ENCODE measurements at places on chromosomes 2 and 18.

GRCh38 chr2:40405465-40405864 lies 46.4 kb downstream of the SLC8A1 start:
- DNase-seq = no peak

- DNase-seq = no peak
Measured at GRCh38 chr2:85429213-85429923, 10.9 kb downstream of the SH2D6 start.

DNA sequence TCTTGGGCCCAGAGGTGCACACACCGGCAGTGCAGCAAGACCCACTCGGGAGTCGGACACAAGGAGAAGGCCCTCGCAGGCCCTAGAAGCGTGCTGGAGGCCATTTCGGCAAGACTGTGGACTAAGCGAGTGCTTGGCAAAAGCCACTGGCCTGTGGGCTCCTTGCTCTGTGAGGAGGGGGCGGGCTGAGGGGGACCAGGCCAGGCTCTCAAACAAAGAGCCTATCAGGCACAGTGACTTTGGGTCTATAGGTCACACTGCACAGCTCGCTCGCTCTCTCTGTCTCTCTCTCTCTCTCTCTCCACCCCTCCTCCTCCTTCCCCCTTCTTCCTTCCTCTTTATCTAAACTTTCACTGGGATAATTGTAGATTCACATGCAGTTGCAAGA lies 23.6 kb upstream of the ZCCHC2 start:
- DNase-seq = no peak

DNA sequence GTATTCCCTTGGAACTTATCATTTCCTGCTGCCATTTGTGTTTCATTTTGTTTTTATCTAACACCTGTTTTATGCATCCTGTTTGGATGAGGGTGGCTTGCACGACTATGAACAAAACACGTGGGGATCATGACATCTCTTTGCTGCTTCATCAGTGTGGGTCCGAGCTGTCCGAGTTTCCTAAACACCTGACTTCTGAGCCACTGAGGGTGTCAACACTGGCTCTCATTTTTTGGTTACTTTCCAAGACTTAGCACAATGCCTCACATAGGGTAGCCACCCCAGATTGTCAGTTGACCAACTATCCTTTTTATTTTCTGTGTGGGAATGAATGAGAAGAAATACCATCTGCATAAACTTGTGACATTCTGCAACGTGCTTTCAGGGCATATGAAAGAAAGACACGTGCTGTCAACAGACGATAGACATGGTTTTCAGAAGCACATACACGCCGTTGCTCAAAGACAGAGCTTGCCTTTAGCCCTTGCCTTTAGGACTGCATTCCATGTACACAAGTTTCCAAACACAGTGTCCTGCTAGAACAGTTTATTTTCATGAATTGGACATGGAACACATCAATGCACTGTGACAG lies 166.7 kb downstream of the MYT1L start:
- DNase-seq = no peak

- DNase-seq = no peak
Measured at GRCh38 chr2:177239932-177240630, 24.4 kb downstream of the NFE2L2 start.

DNA sequence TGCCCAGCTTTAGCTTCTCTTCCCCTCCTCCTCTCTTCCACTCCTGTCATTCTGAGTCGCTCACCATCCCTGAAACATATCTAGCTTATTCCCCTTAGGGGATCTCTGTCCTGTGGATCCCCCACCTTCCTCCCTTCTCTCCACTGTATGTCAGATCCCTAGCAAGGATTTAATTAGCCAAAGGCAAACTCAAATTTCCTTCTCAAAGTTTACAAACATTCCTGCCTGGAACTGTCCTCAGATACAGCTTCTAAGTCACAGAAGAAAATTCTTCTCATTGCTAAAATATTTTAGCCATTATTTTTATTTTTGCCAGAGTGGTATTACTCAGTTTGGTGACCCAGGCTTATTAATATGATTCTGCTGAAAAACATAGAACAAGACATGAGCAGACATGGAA lies 315.3 kb downstream of the CYP26B1 start:
- no peak for DNase-seq

GRCh38 chr18:2312440-2312839 lies 258.9 kb downstream of the METTL4 start:
- no peak for DNase-seq

DNA sequence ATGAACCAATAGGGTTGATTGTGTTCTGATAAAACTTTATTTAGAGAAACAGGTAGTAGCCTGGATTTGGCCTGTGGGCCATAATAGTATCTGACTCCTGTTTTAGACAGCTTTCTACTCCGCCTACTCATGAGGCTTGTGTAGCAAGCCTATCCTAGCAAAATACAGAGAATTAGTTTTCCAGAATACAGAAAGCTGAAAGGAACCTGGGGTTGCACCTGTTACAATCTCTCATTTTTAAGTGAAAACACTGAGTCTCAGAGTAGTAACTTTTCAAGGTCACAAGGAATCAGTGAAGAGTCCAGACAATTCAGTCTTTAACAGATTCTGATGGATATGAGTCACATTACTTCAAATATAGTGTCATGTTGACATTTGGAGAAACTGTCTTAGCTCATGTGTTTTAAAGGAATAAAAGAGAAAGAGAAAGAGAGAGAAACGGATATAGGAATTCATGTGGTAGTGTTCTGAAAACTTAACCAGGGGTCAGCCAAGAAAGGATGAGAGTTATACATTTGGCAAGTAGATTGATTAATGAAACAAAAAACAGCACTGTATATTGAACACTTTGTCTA lies 17.0 kb downstream of the ARHGAP28 start:
- DNase-seq = no peak

GRCh38 chr2:42569116-42569711 lies 782 bp downstream of the MTA3 start:
- no peak for DNase-seq

DNA sequence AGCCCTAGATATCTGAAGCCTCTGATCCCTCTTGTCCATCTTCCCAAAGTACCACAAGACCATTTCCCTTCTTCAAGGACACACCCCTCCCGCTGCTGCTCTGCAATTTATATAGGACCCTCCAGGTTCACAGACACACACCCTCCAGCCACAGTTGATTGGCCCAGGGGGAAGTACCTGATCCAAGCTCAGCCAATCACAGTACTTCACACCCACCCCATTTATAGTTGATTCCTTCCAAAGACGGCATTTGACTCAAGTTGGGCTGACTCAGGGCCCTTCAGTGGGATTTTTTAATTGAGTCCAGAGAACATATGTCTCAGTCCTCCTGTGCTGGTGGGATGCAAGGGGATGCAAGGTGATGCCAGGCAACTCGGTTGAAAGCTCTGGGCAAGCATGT lies 59.2 kb downstream of the GYPC start:
- DNase-seq = no peak

DNA sequence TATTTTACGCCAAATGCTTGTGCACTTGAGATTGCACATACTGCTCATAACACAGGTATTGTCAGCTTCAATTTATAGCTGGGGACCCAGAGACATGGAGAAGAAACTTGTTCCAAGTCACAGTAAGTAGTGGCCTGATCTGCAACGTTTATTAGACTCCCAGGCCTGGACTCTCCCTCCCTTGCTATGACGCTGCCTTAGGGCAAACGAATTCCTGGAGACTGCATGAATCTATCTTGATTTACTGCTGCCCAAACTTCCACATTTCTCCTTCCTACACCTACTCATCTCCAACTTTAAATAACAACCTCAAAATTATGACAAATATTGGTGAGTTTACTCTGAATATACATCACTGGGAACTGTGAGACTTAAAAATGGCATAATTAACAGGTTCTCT lies 145.1 kb upstream of the CCDC195 start:
- no peak for DNase-seq

DNA sequence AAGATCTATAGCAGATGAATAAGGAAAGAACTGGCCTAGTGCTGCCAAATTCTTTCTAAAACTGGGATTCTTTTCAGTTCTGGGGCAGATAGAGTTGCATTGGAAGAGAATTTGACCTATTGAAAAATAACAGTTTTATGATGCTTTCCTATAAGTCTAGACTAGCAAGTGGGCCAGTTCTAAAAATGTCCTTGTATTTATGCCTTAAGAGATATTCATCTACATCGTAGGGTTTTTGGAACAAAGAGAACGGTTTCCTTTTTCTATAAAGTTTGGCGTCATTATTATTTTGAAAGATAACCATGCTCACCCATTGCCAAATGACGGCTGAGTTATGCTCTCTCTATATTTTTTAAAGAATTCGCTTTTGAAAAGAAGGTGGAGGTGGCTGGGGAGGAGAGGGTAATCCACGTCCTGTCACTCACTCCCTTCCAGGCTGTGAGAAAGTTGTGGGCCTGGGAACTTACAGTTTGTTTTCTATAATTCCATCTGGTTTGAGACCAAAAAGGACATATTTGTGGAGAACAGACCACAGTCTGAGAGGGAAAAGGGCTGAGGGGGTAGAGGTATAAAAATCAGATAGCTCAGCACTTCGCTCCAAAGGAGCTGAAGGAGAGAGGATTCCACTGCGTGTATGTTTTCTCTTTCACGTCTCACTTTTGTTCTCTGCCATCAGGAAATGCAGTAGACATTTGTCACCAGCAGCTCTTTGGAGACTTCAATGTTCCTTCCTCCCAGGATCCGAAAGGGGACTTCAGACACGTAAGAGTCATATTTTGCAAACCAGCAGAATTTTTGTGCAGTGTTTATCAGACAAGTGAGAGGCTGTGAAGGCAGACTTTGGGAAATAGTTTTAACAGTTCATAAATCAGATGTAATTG lies 281.9 kb upstream of the FN1 start:
- no peak for DNase-seq

GRCh38 chr18:49813069-49813318 lies 339 bp downstream of the ACAA2 start:
- no peak for DNase-seq

DNA sequence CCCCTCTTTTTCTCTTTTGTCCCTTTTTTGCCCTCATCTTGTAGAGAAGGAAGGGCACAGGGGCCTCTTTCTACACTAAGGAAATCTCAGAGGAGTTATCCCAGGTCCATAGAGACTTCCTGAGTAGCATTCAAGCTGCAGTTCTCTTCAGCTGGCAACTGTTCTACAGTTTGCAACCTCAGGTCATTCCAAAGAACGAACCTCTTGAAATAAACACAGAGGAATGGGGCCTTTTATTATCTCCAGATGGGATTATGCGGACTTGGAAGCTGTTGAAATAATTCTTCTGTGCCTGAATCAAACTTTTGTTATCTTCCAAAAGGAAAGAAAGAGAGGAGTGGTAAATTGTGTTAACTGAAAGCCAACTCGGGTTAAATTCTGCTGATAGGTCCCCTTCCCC lies 31.0 kb upstream of the NFE2L2 start:
- DNase-seq = no peak

DNA sequence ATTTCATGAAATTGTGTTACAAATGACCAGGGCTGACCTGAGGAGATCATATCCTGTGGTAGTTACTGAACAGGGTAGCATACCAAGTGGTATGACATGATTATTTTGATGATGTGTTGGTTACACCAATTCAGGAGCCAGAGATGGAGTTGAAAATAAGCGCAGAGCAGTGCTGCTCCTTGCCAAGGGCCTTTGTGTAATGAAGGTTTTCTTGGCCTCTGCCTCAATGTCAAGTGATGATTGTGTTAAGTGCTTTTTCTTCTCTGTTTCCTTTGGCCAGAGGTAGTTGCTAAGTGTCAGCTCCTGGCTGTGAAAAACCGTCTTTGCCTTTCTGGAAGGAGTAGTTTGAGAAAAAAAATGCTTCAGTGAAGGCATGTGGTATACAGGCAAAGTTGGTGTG lies 131.2 kb downstream of the CERS6 start:
- DNase-seq = no peak

DNA sequence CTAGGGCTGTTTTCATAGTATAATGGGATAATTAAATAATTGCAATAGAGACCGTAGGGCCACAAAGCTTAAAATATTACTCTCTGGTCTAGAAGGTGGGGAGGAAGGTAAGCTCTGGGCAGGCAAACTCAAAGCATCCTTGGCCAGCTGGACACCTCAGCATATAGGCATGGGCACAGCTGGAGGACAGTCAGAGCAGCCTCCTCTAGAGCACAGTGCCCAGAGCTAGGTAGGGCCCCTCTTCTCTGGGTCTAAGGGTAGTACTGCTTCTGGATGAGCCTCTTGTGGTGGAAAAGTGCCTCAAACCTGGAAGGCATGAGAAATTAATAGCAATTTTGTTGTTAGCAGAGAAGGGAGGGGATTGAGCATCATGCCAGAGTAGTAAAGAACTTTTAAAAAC lies 291.3 kb upstream of the FBXO11 start:
- DNase-seq = no peak

DNA sequence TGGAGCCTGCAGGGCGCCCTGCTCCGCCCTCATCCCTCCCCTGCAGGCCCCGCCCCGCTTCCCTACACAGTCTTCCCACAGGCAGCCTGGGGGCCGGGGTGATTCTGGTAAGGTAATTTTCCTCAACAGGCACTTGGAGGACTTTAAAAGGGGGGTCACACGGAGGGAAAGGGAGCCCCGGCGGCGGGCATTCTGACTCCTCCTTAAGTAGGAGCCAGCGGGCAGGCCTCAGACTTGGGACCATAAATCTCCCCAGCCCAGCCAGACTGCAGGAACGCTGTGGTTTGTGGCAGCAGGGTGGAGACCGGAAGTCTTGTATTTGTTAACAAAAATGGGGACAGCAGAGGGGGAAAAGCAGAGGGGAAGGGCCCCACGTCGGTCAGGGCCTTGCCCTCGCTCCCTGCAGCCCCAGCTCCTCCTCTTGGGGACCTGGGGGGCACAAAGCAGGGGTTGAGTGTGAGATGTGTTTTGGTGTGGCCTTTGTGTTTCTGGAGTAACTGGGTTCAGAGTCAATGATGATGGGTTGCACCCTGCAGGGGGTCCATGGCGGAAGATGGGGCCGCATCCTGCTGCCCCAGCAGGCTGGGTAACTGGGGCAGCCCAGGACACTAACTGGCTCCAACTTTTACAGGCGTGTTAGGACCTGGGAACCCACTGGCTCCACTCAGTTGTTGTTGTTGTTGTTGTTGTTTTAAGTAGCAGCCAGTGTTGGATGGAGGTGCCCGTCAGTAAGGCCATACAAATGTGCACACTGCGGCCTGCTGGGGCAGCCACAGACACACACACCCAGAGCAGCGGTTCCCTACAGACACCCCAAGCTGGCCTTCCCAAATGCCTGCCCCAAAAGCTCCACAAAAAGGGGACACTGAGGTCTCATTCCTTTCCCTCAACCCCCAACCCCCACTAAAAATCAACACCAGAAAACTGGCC lies 27.7 kb downstream of the SMAD7 start:
- DNase-seq = no peak

DNA sequence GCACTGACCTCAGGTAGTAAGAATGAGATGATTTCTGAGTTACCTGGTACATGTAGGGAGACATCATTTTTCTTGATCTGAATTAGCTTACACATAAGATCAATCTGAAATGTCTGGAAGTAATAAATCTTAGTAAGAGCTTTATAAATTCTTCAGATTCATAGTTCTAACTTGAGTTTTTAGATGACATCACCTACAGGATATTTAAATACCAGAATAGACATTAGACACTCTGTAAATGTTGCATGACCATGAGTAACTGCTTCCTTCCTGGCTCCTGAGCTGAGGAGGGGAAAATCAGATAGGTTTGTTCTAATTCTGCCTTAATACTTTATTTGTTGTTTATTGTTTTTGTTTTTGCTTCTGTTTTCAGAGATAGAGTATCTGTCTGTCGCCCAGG lies 181.8 kb downstream of the PHLPP1 start:
- DNase-seq = no peak

GRCh38 chr2:69933254-69933828 lies 18.4 kb downstream of the MXD1 start:
- DNase-seq = no peak

- no peak for DNase-seq
Measured at GRCh38 chr18:56812674-56813073, 161.5 kb downstream of the WDR7 start.

GRCh38 chr2:233213011-233213410 lies 38.5 kb upstream of the ATG16L1 start:
- DNase-seq = no peak

GRCh38 chr2:201358684-201359083 lies 1.5 kb upstream of the FLACC1 start:
- no peak for DNase-seq

Data from activated CD4-positive, alpha-beta T cell treated with anti-CD3 and anti-CD28 coated beads, Interleukin-2, amount 50 U/mL, for 4 hours (primary cell).